ENCODE measurements at places on chromosomes 16 and 17. TPM values are rescaled to one million over a fixed set of nuclear protein-coding genes. Genes with fewer than 3 reads are reported as not detected.

The HASPIN gene
- 9.4 TPM for total RNA-seq

The MYH1 gene
- total RNA-seq: not detected

The SDR42E2 gene
- total RNA-seq: not detected

The ITPRIPL2 gene
- total RNA-seq: 8.2 TPM

The CFAP97D1 gene
- not detected for total RNA-seq

The AGRP gene
- not detected for total RNA-seq

- no peak for DNase-seq
Measured at GRCh38 chr16:66084306-66084705, 282.2 kb upstream of the CDH5 start.

GRCh38 chr16:61616088-61616487 is 420.1 kb downstream of the CDH8 start:
- DNase-seq: no peak

DNA sequence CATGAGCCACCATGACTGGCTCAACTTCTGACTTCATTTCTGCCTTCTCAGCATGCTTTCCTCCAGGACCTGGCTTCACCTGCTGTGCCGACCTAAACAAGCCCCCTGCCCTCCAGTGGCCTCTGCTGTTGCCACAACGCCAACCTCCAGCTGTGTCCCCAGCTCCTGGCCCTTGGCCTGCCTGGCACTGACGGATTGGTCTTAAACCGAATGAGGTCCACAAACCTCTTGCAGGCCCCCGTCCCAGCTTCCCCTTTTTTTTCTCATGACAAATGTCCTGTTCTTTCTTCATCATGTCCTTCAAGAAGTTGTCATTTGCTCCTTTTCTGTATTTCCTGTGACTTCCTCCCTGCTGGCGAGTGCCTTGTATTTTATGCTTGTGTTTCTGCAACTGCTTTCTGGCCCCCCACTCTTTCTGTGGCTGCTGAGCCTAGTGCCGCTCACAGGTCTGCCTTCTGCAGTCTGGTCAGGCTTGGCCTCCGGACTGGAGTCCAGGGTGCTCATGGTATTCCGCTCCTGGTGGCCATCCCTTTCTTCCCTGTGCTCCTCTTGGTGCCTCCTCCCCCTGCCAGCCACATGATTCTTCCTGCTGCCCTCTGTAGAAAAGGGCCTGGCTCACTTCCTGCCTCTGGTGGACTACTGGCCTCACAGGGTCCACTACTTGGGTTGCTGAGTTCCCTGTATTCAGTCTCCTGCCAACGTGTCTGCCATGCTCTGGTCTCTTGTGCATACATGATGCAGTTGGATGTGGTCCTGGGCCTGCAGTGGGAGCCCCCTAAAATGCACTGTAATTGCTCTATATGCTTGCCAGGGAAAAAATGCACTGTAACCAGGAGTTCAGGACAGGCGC is 2.9 kb downstream of the ATP6V0C start:
- no peak for DNase-seq

DNA sequence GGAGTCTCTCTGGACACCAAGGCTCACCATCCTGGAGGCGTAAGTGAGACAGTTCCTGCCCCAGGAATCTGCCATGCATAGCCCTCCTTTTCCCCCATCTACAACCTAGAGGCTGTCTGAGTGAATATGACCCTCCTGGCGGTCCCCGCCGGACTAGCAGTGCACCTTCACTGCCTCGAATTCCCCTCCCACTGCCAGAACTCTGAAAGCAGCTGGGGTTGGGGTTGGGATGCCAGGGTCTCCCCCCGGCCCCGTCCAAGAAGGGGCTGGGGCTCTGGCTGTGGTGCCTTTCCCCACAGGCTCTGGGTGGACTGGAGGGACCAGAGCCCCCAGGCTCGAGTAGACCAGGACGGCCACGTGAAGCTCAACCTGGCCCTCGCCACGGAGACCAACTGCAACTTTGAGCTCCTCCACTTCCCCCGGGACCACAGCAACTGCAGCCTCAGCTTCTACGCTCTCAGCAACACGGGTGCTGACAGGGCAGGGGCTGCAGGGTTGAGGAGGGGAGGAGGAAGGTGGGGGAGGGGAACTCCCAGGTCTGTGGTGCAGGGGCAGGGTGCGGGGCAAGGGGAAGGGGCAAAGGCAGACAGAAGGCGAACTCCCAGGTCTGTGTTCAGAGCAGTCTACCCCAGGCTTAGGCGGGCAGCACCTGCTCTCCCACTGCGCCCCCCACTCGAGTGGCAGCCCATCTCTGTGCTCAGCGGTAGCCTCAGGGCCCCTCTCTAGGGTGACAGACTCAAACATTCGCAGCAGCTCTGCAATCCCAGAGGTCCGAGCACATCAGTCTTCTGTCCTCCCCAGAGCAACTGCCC is 1.2 kb downstream of the ZACN start:
- DNase-seq: no peak

- no peak for DNase-seq
Measured at GRCh38 chr16:10016752-10017151, 165.5 kb downstream of the GRIN2A start.

GRCh38 chr17:16920628-16921020 is 51.3 kb downstream of the TNFRSF13B start:
- DNase-seq: no peak

DNA sequence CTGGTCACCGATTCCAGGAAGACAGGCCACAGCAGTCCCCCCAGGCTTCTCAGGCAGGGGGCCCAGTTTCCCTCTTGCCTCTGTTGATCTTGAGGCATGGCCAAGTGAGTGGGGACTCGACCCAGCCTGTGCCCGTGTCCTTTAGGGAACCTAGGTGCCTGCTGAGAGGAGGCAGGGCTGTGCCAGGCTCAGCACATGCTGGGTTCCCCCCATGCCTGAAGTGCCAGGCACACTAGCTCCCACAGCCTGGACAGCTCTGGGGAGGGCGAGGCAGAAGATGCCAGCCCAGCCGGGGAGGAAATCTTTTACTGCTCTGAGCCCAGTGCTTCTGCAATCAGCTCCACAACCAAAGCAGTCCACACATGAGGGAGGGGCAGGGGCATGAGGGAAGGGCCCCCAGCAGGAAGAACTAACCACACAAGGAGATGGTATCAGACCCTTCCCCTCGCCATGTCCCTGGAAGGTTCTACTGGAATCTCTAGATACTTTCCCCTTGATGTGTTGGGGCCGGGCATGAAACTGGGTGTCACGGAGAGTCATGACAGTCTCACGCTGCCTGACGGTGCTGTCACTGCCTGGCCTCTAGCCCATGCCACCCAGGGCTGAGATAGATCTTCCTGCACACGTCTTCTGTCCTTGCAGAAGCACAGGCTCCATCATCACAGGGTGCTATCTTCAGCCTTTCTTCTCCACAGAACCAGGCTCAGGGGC is 25.5 kb downstream of the MYO18A start:
- DNase-seq: no peak

DNA sequence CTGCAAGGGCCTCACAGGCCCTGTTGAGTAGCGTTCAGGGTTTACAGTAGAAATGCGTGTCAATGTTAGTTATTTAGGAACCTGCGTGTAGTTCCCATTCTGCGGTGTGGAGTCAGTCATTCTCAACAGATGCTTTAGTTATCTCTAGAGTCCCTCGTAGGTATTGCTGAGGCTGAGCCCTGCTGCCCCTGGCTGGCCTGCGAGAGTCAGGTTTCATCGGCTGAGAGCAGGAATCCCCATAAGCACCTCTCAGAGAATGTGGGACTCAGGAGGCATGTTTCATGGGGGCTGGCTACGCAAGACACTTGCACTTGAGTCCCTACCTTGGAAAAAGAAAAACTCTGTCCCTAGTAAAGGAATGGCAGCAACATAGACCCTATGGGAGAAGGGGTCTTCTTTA is 347.5 kb upstream of the ASIC2 start:
- no peak for DNase-seq

DNA sequence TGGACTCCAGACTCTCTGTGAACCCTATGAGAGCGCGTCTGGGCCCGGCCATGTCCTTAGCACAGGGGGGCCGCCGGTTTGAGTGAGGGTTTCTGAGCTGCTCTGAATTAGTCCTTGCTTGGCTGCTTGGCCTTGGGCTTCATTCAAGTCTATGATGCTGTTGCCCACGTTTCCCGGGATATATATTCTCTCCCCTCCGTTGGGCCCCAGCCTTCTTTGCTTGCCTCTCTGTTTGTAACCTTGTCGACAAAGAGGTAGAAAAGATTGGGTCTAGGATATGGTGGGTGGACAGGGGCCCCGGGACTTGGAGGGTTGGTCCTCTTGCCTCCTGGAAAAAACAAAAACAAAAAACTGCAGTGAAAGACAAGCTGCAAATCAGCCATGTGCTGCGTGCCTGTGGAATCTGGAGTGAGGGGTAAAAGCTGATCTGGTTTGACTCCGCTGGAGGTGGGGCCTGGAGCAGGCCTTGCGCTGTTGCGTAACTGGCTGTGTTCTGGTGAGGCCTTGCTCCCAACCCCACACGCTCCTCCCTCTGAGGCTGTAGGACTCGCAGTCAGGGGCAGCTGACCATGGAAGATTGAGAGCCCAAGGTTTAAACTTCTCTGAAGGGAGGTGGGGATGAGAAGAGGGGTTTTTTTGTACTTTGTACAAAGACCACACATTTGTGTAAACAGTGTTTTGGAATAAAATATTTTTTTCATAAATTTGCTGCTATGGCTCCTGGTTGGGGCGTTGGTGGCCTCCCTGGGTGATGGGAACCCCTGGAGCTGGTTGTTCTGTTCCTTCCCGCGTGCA is 23.1 kb downstream of the STAT5A start:
- no peak for DNase-seq

- DNase-seq: no peak
Measured at GRCh38 chr16:46866286-46866685, 17.9 kb upstream of the GPT2 start.

DNA sequence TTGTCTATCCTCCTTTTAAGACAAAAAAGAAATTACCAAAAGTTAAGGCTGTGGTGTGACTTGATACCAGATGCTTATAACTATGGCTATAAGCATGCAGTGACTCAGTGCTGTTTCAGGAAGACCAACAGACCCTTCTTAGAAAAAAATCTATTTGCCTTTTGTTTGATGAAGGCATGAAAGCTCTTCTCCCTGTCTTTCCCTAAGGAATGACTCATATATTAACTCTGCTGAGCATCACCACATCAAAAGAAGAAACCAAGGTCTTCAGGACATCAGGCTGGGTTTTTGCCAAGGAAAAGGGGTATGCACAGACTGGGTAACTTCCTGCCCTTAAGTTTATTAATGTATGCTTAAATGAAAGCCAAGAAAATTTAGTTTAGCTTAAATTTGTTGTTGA is 47.1 kb downstream of the VMP1 start:
- DNase-seq: peak; percentile 97

- DNase-seq: no peak
Measured at GRCh38 chr16:85479972-85480726, 133.0 kb upstream of the GSE1 start.

GRCh38 chr17:68542698-68543463 is 30.7 kb downstream of the PRKAR1A start:
- no peak for DNase-seq

GRCh38 chr16:27759301-27759871 is 209.4 kb downstream of the KATNIP start:
- no peak for DNase-seq

DNA sequence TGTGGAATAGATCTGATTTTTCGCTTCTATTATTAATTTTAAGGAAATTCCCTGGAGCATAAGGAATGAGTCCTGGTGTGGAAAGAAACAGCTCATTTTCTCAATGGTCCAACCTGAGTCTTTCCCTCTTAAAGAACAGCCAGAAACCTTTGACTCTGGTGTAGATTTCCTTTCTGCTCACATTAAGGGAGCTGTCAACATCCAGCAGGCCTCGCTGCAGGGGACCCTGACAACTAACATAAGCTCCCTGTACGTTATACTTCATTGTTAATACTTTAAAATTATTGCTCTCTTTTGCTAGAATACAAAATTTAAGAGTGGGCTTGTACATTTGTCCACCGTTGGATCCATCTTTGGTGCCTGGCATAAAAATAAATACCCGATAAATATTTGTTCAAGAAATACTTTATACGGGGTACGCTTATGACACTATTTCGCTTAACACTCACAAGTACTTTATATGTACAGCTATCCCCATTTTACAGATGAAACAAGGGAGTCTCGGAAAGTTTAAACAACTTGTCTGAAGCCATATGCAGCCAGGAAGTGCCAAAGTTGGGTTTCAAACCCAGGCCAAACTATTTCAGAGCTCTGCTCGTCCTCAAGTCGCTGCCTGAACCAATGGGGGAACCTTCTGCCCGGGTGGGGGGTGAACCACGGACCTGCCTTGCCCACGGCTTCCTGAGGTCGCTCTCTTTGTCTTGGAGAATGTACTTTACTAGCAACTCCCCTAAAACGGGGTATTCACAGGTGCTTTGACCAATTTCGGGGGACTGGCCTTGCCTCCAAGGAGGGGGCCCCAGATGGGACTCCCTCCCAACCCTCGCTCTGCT is 611 bp downstream of the SMARCE1 start:
- peak; percentile 10 for DNase-seq

DNA sequence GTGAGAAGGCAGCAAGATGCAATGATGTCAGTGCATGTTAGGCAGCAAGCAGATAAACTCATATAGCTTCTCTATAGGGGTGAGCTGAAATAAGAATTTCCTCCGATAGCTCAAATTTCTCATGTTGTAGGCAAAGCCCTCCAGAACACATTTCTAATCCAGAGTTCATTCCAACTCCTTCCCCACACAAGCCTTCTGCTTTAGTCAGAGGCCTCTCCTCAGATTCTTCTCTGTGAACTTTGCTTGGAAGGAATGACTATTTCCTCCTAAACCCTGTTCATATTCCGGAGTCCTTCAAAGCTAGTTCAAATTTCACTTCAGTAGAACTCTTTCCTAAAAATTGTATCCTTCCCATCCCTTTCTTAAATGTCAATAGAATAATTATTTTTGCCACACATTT is 144.8 kb downstream of the KCNJ2 start:
- no peak for DNase-seq

DNA sequence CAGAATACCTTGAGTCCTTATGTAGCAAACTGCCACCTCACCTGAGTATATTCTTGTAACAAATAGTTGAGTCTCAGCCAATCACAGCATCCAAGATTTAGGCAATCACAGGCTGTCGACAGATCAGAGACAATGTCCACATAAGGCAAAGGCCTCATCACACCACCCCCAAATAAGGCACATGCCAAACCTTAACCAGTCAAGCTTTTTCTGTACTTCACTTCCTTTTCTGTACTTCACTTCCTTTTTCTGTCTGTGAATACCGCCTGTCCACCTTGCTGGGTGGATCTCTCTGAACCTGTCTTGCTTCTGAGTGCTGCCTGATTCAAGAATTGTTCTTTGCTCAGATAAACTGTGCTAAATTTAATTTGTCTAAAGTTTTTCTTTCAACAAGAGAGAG is 210.4 kb upstream of the N4BP1 start:
- no peak for DNase-seq

- no peak for DNase-seq
Measured at GRCh38 chr16:89619840-89620239, 6.4 kb downstream of the DPEP1 start.

DNA sequence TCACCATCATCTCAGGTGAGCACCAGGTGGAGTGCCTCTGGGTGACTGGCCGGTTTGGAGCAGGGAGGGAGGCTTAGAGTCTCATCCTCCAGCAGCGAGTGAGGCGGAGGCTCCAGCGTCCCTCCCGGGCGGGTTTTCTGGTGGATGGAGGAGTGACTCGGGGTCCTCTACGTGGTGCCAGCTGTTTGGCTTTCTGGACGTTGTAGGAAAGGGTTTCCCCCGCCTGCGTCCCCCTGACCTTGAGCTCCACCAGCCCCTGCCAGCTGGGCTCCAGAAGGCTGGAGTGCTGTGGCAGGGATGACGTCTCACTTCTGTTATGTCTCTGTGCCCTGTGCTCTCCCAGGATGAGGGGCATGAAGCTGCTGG is 522 bp downstream of the DNASE1 start:
- no peak for DNase-seq

- DNase-seq: no peak
Measured at GRCh38 chr16:85913688-85914422, 14.9 kb downstream of the IRF8 start.

GRCh38 chr16:4410335-4411075 is 5.9 kb downstream of the CORO7 start:
- DNase-seq: peak; percentile 98

Data from H4 (cell line).